ENCODE measurements at places on chromosomes 7 and 10.

- DNase-seq = no peak
Observed at GRCh38 chr7:40463446-40463845, 328.6 kb downstream of the SUGCT start.

DNA sequence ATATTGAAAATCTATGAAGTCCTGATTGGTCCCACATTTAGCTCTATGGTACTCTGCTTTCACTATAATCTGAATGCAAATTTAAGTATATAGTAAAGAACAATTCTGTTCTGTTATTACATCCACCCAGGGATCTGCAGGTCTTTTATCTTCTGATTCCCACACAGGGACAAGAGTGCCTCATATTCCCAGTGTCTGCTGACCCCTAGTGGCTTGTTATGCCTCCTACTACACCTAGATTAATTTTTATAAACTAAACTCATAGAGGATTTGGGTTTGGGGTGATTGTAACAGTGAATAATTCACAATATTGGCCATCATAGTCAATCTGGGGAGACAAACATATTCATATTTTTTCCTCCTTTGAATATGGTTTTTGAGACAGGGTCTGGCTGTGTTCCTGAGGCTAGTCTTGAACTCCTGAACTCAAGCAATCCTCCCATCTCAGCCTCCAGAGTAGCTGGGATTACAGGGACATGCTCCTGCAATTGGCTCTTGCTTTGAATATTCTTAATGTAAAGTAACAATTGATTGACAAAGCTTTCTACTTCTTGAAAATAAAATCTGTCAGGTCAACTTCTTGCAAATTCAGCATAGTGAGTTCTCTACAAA lies 282.1 kb downstream of the KCND2 start:
- DNase-seq = peak; percentile 82

DNA sequence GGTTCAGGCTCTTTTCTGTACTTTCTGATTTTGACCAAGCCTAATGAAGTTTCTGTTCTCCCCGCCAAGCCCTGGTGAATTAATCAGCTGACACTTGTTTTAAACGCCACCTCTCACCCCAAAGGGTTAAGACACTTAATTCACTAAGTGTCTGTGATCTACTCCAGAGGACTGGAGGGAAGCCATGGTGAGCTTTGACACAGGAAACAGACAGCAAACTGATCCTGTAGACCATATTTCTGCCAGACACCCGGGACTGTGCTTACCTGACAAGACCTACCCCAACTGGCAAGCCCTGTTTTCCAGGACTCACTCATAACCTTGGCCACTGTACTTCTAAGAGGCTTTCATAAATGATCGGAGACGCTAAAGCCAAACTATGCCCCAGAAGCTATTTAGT lies 126.0 kb downstream of the STRA8 start:
- DNase-seq = no peak

DNA sequence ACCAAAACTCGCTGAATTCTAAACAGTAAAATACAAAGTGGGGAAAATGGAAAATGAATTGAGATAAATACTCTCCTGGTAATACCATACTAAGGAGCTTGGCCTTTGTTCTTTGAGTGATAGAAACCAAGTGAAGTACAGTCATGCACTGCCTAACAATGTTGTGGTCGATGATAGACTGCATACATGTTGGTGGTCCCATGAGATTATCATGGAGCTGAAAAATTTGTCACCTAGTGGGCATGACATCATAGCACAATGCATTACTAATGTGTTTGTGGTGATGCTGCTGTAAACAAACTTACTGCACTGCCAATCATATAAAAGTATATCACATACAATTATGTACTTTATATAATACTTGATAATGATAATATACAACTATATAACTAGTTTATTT lies 419.1 kb downstream of the ARL4A start:
- DNase-seq = no peak

- no peak for DNase-seq
Observed at GRCh38 chr7:52830801-52831200, 204.6 kb upstream of the POM121L12 start.

DNA sequence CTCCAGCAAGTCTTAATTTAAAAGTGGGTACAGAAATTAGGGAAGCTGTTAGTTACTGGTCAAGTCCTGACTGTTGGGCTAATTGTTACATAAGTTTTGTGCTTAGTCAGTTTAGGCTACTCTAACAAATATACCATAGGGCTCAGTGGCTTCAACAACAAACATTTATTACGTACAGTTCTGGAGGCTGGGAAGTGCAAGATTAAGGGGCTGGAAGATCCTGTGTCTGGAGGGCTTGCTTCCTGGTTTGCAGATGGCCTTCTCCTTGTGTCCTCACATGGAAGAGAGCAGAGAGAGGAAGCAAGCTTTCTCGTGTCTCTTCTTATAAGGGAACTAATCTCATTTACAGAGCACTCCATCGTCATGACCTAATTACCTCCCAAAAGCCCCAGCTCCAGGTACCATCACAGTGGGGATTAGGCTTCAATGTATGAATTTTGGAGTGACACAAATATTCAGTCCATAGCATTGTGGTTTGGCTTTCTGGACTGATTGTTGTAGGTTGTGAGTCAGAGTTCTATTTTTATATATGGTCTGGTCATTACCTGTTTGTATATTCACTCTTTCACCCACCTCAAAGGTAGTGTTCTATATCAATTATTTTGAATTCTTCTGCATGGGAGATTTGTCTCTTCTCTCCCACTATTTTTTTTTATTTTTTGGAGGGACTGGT lies 17.1 kb downstream of the ST7 start:
- no peak for DNase-seq

GRCh38 chr10:1047937-1048336 lies 982 bp downstream of the IDI1 start:
- peak; percentile 70 for DNase-seq

- no peak for DNase-seq
Observed at GRCh38 chr7:124934841-124935240, 5.2 kb upstream of the POT1 start.

DNA sequence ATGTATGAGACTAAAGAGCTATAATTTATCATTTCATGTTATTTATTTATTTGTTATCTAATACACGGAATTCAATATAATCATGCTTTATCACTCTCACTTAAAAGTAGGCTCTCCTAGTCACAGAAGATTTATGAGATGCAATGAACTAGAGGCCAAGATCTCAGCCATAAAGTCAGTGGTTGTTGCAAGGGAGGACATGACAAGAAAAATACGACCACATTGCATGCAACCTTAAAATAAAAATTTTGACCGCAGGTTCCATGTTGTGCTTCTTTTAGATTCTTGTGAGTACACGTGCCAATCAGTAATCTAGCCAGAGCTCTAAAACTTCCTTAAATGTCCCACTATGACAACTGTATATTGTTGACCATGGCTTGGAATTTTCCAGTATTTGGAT lies 75.9 kb upstream of the SP8 start:
- DNase-seq = no peak

DNA sequence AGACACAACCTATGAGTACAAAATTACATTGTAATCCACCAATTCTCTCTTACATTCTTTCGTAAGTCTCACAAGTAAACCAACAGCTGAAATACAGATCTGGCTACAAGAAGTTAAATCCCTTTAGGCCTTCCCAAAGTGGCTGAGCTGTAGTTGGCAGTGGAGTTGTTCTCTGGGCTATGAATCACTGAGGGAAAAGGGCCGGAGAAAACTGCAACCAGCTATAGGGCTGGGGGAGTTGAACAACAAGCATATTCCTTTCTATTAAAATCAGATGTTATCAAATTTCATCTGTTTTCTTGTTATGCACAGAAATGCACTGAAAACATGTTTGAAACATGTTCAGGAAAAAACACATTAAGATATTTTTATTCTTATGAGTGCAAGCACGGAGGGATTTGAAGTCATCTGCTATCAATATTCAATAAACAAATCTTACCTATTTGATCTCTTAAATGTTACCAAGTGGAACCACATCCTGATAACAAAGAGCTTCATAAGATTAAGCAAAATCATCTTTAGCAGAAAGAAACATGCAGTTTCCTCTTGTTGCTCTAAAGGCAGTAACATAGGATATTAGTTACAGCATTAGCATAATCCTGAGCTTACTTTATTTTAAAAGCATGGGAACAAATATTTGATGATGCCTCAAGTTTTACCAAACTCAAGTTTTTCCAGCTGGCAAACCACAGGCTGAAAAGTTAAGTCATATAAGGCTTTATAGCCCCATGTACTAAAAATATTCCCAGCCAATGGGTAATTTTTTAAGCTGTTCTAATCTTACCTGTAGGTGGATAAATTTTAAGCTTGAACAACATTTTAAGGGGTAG lies 212.7 kb downstream of the TAX1BP1 start:
- peak; percentile 59 for DNase-seq

DNA sequence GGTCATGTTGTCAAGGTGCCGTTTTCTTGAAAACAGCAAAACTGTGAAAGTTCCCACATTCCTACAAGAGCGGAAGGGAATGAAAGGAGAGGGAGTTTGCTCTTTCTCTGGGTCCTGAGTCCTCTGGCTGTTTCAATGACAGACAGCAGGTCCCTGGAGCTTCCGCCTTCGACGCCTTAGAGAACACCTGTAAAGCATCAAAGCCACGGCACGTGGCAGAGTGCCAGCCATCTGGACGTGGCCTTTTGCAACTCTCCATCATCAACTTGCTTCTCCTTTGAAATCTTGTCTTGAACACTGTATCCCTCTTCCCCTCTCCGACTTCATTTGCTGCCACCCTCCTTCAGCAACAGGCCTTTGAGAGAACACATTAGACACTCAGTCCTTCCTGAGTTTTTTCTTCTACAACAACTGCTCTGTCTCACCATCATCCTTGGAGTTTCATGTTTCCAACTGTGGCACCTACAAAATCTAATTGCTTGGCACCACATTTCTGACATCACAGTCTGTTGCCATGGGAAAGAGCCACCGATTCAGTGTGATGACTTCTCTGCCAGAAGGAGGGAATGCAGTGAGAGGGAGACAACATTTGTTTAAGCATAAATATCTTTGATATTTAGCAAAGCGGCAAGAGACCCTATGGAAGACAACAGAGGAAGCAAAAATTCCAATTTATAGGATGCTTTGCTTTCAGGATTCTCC lies 204.9 kb upstream of the PTER start:
- DNase-seq = no peak

DNA sequence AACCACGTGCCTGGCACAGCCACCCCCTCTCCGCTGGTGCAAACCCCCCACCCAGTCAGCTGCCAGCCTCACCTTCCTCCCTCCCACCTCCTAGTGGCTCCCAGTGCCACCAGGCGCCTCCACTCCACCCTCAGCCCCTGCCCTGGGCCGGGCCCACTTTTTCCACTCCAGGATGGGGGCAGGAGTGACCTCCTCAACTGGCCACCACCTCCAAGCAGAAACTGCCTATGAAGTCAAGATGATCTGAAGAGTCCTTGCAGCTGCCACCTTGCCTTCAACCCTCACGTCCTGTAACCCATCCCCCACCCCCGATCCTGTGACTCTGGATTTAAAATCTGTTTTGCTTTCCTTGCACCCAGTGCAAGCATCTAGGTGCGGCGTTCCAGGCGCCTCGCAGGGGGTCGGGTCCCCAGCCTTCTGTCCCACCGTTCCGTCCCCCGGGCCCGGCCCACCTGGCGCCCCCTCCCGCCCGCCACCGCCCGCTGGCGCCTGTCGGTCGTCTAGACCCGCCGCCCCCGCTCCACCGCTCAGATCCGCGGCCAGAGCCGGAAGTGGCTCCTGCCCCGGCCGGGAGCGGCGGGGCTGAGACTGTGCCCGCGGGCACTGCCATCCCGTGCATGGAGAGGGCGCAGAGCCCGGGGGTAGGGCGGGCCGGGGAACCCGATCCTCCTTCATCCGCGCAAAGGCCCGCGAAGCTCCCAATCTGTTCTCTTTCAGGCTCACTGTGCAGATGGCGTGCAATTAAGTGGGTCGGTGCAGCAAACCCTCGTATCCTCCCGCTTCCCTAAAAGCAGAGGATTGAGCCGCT lies 51.2 kb upstream of the GTF2I start:
- peak; percentile 50 for DNase-seq

DNA sequence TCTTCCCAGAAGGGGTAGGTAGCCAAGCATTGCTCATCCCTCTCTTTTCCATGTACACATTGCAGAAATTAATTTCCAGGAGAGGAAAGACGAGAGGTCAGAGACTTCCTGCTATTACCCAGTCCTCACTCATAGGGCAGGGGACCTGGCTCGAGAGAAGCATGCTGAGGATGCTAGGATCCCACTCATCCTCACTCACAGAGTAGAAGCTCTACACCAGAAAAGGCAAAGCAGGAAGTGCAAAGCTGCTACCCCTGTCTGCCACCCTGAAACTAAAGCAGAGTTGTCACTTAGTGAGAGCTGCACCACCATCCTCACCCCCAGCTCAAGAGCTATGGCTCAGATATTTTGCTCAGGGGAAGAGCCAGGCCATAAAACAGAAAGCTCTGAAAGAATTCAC lies 9.9 kb downstream of the OR9A2 start:
- DNase-seq = no peak

DNA sequence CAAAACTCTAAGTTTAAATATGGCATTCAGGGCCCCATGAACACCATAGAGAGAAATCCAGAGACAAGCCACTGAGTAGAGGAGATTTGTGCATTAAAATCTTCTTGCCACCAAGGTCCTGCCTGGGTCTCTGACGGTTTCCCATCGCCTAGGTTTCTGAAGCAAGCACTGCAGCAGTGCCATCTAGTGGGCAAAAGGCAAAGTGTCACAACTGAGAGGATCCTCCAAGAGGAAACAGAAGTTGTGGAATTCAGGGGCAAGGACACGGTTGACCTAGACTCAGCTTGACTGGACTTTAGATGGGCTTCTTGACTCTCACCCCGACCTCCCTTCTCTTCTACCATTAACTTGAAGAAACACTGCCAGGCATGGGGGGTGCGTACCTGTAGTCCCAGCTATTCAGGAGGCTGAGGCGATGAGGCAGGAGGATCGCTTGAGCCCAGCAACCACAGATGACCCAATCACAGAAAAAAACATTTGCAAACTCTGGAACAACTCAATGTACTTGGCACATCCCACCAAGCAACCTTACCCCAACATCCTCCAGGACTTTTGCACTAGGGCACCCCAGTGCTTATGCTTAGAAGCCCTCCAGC lies 604.1 kb downstream of the GALNT17 start:
- peak; percentile 95 for DNase-seq

- no peak for DNase-seq
Observed at GRCh38 chr10:48498940-48499510, 105.8 kb downstream of the ARHGAP22 start.

- DNase-seq = no peak
Observed at GRCh38 chr10:52348037-52348564, 34.0 kb downstream of the DKK1 start.

GRCh38 chr10:86283466-86284287 lies 82.9 kb downstream of the GRID1 start:
- DNase-seq = no peak

- no peak for DNase-seq
Observed at GRCh38 chr7:37786741-37787569, 61.4 kb upstream of the NME8 start.

DNA sequence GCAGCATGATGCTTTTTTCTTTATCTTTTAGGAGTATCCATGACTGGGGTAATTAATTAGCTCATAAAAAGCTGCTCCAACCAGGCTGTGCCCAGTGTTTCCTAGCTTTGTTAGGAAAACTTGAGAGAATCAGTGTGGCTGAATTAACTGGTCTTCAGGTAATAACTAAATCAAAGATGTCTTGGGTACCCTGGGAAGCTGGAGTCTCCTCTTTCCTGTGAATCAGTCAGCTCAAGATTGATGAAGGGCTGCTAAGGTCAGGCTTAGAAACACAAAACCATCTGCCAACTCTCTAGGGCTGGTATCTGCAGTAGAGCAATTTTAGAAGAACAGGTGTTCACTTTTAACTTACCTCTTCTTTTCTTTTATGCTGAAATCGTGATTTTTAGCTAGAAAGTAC lies 21.4 kb upstream of the ATOH7 start:
- DNase-seq = peak; percentile 5

GRCh38 chr7:78179211-78179610 lies 380.6 kb downstream of the PHTF2 start:
- DNase-seq = no peak
